ENCODE measurements at places on chromosomes 4 and X.

DNA sequence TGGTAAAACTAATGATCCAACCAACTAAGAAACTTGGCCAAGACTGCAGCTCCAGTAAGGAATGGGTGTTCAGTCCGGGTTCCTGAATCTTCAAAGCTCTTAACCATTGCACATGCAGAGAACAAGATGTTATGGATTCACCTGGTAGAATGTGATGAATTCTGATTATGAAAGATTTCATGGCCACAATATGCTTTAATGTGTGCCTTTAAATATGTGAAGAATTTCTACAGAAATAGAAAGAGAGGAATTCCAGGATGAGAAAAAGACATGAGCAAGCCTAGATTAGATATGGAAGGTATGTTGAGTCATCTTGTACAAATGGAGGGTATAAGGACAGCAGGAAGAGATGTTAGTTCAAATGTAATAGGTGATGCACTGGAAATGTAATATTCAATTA is 472.2 kb upstream of the TENM3 start:
- no peak for DNase-seq

DNA sequence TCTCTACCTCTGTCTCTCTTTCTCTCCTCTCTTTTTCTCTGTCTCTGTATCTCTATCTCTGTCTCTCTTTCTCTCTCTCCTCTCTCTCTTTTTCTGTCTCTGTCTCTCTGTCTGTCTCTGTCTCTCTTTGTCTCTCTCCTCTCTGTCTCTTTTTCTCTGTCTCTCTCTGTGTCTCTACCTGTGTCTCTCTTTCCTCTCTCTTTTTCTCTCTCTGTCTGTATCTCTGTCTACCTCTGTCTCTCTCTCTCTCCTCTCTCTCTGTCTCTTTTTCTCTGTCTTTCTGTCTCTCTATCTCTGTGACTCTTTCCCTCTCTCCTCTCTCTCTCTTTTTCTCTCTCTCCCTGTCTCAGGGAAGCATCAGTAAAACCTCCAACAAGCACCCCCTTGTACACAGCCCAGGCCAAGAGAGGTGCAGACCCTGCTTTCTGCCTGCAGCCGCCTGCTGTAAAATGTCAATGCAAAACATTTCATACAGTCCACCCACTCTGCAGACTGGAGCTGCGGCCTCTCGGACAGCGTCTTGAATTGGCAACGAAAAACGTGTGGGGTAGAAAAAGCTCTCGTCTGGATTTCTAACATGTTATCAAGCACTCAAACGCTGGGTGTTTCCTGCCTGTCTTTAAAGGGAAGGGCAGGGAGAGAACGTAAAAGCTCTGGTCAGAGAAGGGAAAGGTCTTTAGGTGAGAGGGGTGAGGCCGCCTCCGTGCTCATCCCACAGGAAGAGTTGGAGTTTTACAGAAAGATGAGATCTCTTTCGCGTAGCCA is 3.7 kb upstream of the SHOX start:
- DNase-seq: no peak

DNA sequence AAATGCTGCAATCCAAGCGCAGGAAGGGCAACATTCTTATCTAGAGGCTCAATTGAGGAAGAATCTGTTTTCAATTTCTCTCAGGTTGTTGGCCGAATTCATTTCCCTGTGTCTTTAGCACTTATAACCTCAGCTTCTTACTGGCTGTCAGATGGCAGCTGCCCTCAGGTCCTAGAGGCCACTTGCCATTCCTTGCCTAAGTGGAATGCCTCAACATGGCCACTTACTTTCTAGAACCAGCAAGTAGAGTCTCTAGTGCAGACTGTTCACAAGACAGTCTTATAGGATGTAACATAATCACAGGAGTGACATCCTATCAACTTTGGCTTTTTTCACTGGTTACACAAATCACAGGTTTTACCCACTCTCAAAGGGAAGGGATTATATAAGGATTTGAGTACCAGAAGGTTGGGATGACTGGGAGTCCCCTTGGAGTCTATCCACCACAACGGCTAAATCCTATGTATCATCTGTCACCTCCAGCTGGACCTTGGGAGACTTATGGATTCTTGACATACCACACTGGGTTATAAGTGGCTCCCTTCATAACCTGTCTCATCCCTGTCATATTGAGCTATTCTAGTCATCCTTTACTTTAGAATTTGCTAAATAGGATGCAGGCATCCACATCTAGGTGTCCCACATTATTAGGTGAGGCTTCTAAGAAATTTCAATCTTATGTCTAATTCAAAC is 297.9 kb upstream of the CTSO start:
- DNase-seq: no peak

DNA sequence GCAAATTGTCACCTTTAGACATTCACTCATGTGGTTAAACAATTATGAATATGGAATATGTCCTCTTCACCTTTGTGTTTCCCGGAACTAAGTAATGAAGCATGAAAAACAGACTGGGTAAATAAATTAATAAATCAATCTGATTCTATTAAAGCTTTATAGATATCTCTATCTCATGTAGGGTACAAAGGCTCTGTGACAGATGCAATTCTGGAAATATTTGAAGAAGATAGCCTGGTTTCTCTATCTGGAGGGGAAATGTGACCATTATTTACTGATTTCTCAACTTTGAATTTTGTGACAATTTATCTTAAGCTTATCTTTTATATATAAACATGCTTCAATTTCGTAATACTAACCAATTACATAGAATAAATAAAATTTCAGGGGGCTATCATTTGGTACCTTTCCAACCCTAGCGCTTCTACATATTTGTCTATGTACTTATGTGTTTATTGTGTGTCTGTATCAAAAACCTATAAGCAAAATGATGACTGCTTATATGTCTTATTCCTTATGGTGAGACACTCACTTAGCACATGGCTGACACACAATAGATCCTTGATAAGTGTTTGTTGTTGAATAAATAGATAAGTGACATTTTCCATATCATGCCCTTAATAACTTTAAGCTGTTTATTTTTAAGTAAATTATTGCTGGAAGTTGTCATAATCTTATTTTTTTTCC is 9.9 kb downstream of the CTSO start:
- DNase-seq: no peak

- DNase-seq: peak; percentile 37
Observed at GRCh38 chr4:56077676-56078075, 128.9 kb downstream of the CEP135 start.

- DNase-seq: no peak
Observed at GRCh38 chr4:110799211-110799610, 176.3 kb upstream of the PITX2 start.

All from cardiac muscle cell (in vitro differentiated cells and primary cell).